ENCODE measurements at places on chromosomes 7 and 10.

GRCh38 chr10:36332926-36333325, 690.8 kb upstream of the FZD8 start:
- DNase-seq: no peak

DNA sequence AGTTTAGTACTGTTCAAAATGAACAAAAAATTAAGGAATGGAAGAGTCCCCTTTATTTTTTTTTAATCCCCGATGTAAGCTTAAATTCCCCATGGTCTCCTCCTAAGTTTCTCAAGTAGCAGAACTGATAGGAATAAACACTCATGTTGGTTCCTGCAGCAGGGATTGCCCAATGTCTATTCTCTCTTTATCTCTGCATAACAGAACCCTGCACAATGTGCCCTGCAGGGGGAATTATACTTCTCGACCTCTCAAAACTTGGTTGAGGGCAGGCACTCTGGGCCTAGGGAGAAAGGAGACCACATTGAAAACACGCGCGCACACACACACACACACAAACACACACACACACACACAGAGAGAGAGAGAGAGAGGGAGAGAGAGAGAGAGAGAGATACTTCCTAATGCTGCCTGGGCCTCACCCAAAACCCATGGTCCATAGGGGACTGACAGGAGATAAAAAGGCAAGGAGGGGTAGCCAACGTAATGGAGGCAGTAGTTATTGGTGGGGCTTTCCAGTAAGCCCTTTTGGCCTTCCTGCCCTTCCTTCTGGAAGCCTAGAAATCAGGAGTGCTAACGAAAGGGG, 22.7 kb downstream of the JAZF1 start:
- no peak for DNase-seq

- no peak for DNase-seq
Measured at GRCh38 chr7:31061185-31061584, 9.1 kb downstream of the ADCYAP1R1 start.

- no peak for DNase-seq
Measured at GRCh38 chr7:28291559-28291958, 111.0 kb upstream of the JAZF1 start.

- no peak for DNase-seq
Measured at GRCh38 chr10:42304341-42304740, 334.0 kb downstream of the ZNF33B start.

GRCh38 chr7:95549818-95550529, 46.3 kb downstream of the PDK4 start:
- no peak for DNase-seq

DNA sequence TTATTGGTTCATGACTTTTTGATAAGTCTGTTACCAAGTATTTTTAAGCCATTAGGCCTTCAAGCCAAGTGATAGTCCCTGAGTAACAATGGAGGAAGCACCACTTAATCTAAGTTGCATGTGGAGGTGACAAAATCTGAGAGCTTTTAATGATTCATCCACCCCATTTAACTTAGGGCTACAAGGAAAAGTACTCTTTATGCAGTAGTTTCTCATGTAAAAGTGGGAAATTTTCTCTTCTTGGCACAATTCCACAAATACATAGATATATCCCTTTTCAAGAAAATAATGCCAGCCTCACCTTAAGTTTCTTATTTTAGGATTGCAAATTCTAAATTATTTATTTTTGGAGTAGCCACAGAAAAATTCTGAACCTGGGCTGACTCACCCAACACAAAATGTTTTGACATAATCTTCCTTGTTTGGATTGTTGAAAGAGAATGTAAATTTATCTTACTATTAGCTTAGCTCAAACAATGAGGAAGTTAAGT, 85.7 kb downstream of the SUGCT start:
- DNase-seq: no peak

DNA sequence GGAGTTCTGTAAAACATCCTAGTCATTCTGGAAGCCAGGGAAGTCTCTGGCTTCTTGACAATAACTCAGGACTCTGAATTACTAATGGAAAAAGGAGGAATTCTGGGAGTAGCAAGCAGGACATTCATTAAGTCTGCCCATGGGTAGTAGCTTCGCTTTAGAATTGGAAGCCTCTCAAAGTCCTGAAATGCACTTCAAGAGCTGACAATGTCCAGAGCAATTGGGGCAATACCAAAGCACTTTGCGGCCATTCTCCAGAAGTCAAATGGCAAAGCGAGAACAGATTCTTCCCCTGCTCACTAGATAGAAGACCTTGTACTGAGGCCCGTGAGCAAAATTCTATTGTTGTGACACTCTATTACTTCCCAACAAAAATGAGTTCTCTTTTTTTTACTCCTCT, 150.3 kb upstream of the FRMD4A start:
- DNase-seq: no peak

- DNase-seq: no peak
Measured at GRCh38 chr10:128541926-128542475, 415.8 kb upstream of the MKI67 start.

GRCh38 chr10:11106621-11107374, 89.1 kb downstream of the CELF2 start:
- no peak for DNase-seq

DNA sequence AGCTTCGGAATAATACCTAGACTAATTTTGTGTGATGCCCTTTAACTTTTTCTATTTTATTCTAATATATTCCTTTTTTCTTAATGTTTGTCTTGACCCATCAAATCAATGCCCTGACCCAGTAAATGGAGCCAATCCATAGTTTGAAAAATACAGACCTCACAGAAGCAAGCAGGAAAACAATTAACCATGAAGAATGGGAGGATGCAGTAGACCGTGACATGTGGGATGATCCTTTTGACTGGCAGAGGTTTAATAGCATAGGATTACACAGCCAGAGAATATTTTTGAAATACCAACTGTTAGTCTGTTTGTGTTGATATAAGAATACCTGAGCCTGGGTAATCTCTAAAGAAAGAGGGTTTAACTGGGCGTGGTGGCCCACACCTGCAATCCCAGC, 142.6 kb upstream of the NEBL start:
- DNase-seq: no peak

- no peak for DNase-seq
Measured at GRCh38 chr7:57211428-57212100, 79.3 kb upstream of the ZNF479 start.

- no peak for DNase-seq
Measured at GRCh38 chr10:75703191-75703854, 271.9 kb downstream of the LRMDA start.

DNA sequence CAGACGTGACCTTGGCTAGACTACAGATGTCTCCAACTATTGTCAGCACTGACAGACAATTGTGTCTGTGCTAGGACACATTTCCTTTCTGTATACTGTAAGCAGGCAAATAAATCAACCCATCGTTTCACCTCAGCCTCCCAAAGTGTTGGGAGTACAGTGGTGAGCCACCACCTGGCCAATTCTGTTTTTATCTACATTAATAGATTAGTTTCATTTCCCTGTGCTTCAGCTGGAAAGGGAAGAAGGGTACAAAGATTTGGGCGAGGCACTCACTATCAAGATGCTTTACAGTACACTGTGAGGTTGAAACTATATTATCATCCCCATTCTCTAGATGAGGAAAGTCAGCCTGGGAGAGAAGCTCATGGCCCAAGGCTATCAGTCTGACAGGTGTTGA, 21.9 kb downstream of the SFR1 start:
- peak; percentile 20 for DNase-seq

GRCh38 chr7:102891693-102892261, 21.0 kb upstream of the LRRC17 start:
- no peak for DNase-seq

- no peak for DNase-seq
Measured at GRCh38 chr7:102283477-102284189, 3.0 kb upstream of the SH2B2 start.

GRCh38 chr7:86833360-86833759, 189.7 kb downstream of the GRM3 start:
- DNase-seq: no peak

- DNase-seq: no peak
Measured at GRCh38 chr7:105713488-105714465, 132.5 kb upstream of the EFCAB10 start.

DNA sequence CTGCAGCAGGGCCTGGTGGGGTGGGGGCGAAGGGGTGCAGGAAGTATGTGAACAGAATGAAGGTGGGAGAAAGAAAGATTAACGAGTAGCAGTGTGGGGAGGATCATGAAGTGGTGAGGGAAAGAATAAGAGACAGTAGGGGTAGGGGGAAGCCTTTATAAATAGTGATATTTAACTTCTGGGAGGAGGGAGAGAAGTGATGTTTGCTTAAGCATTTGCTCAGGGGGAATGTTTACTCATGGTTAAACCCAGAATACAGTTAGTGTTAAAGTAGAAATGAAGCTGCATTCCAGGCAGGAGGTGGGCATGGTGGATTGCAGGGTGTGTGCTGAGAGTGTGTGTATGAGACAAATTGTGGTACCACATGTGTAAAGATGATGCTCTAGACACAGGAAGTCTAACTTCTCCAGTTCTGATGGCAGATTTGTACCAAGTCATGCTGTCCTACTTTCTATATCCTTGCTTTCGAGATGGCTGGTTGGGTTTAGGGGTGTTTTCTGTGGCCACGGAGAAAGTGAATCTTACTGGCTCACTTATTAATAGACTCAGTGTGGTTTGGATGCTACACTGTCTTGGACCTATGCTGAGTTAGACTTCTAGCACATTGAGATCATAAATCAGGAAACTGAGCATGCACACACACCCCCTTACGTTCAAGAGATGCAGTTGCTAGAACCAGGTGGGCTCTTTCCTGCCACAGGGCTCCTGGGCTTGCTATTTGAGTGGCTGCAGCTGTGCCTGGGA, 10.6 kb upstream of the DNMBP start:
- DNase-seq: peak; percentile 49

DNA sequence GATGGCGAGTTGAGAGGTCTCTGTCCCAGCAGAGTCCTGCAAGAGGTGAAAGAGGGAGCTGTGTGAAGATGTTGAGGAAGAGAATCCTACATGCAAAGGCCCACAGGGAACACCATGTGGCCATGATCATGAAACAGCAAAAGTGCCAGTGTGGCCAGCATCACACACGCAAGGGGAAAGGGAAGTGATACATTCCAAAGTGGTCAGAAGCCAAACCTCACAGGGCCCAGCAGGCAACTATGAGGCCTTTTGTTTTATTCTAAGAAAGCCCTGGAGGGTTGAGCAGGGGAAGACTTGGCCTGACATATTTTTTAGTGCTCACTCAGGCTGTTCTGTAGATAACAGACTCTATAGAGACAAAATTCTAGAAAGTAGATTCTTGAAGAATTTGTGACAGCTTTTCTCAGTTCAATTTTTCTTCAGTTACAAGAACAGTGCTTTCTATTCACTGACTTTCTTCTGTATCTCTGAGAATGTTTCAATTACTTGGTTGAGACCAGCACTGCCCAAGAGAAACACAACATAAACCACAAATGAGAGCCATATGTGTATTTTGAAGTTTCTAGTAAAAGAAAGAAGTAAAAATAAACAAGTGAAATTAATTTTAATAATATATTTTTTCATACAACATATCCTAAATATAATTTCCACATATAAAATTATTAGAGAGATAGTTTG, 82.3 kb downstream of the HTR7 start:
- DNase-seq: no peak

DNA sequence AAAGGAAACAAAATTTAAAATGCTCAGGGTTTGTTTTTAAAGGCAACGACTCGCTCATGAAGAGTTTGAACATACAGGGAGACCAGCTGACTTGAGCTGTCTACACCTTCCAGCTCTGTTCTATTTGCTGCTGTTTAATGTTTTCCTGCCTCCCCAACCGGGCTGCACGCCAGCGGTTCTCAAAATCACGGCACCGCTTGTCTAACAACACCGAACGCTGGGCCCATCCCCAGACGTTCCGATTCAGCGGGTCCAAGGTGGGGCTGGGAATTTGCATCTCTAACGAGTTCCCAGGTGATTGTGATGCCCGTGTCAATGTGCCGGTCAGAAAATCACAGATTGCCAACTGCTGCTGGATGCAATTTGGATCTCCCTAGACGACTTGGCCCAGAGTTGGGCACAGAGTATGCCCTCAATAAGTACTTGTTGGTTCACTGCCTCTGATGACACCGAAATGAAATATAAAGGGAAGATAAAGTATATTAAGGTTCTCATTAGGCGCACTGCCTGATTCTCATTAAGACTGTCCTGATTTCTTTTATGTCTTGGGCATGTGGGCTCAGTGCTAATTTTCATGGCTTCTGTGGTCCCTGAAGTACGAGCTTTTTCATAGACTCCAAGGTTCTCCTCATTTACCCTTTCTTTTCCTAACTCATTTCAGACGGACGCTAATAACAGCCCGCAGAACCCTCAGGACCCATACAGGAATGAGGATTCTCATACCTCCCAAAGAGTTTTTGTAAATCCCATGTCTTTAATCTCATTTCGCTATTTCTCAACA, 28.5 kb downstream of the CELF2 start:
- no peak for DNase-seq

- DNase-seq: no peak
Measured at GRCh38 chr10:52187521-52188258, 126.4 kb upstream of the DKK1 start.

- DNase-seq: no peak
Measured at GRCh38 chr7:83835424-83835823, 186.5 kb upstream of the SEMA3E start.

- peak; percentile 91 for DNase-seq
Measured at GRCh38 chr10:61903221-61903927, 1.9 kb downstream of the ARID5B start.

- DNase-seq: no peak
Measured at GRCh38 chr7:136303162-136303561, 326.0 kb upstream of the MTPN start.

- no peak for DNase-seq
Measured at GRCh38 chr7:150341263-150342120, at the start of gene RARRES2. TSS of gene RARRES2 (minus strand) at chr7:150341629. CDS start at chr7:150340609, 1,020 bp downstream.

DNA sequence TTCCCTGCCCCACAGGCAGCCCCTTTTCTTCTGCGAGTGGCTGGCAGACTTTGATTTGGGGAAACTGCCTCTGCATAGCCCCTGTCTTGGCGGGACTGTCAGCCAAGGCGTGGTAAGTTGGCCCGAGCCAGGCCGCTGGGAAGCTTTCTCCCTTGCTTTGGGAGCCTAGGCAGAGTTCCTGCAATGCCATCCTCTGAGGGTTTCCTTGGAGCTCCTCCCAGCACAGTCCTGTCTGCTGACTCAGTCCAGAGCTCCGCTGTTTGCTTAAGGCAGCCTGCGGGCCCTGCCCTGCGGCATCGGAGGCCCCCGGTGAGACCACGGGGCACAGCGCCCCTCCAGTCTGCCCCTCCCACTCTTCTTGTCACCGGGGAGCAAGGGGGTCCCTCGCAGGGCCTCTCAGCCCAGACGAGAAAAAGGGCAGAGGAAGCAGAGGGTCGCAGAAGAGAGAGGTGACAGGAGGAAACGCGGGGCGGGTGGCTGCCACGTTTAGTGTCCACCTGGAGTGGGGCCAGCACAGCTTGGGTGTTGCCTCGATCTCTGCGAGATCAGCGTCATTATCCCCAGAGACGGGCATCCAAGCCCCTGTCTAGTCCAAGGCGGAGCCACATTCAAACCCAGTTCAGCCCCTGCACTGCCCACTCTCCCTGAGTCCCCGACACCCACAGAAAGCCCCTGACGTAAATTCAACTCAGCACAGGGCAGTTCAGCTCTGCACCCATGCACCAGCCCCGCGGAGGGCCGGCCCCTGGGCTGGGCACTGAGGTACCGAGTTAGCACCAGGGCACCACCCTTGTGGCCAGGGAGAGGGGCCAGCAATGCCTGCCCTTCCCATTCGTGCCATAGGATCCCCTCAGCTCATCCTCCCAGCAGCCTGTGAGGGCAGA, 59.0 kb upstream of the CHST15 start:
- peak; percentile 30 for DNase-seq
